ENCODE measurements at places on chromosomes 3 and 15.

GRCh38 chr3:59925946-59926345, 876.1 kb upstream of the CFAP20DC start:
- no peak for DNase-seq

DNA sequence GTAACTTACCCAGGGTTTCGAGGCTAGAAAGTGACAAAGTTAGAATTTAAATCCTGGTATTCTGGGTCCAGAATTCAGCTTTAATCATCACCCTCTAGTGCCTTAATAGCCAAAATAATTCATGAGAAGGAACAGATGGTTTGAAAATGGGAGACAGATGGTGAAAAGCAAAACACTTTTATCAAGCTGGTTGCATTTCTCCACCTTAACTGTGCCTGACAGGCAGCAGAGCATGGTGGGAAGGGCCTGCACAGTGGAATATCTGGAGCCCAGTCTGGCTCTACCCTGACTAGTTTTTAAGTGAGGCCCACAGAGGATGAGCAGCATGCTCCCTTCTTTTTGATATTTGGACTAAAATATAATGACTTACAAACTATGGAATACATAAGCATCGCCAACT, 35.6 kb upstream of the RASGRP1 start:
- DNase-seq = no peak

DNA sequence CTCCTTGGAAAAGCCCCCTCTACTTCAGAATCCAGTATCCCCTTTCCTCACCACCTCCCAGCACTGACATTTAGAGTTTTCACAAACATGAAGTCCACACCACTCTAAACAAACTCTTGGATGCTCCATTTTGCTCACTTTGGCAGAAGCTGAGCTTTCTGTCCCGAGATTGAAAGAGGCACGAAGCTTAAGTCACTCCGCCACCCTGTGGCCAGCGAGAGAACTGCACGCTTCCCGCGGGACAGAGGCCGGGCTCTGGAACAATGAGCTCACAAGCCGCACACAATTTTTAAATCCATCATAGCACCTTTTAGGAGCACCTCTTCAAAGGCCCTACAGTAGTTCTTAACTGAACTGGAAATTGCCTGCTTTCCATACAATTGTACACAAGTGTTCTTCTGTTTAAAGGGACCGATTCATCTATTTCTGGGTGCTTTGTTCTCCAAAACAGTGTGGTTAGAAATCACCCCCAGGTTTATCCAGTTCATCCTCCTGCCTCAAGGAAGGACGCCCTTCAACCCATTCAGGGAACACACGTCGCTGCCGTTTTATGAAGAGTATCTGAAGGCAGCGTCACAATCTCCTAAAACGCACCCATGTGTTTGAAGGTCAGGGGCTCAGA, 226.1 kb downstream of the VPS13C start:
- DNase-seq = peak; percentile 55

DNA sequence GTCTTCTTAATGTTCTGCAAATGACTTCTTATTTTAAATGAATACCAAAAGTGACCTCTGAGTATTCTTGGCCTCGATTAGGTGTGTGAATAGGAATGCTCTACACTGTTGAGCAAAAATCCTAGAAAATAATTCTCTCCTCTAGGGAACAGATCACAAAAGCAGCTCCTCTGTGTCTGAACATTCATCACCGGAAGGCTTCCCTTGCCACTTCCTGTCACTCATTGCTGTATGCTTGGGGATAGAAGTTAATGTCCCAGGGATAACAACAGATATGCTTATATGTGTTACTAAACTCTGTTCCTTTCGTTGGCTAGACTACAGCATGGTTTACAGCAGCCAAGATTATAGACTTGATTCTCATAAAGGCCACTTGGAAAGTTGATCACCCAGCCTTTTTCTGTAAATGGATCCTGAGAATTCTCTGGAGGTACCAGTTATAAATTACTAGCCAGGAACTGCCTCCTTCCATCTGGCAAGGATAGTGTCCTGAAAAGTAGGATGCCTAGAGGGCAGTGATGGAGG, 16.0 kb upstream of the PTX3 start:
- no peak for DNase-seq

DNA sequence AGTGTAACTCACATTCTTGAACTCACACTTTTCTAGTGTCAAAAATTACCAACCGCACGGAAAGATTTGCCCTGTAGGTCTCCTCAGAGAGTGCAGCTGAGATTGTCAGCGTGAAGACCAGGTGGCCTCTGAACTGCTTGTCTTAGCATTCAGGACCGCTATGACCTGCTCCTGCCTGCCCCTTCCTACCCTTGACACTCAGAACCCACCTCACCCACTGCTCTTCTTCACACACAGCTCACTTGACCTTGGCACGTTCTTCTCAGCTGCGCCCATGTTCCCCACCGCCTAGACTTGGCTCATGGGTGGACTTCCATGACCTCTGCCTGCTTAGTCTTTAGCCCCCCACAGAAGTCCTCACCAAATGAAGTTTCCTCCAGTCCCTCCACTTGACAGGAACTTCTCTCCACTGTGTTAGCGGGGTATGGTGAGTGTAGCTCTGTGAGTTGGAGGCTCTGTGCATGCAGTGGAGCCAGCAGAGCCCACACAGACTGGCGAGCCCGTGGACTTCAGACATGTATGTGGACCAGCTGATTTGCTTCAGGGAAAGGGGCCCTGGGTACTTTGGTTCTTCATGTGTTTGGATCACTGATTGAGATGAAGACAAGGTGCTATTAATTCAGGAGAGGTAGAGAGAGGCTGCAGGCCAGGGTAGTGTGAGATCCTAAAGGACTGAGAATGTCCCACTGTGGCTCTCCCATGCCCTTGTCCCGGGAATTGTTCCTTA, 221.3 kb downstream of the OPA1 start:
- no peak for DNase-seq

DNA sequence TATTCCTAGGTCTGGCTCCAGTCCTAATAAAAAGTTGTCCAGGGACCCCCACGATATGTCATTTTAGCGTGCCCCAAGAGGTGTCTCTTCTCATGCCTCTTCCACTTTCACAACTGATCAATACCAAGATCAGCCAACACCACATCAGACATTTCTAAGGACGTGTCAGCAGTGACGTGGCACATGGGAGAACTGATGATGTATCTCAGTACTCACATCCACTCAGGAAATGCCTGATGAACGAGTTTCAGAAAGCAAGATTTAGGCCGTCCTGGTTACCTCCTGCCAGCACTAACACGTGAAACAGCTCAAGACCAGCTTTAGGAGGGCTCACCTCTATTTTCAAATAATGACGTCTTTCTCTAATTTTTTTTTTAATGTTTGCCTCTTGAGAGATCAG, 19.6 kb downstream of the VGLL4 start:
- DNase-seq = no peak

DNA sequence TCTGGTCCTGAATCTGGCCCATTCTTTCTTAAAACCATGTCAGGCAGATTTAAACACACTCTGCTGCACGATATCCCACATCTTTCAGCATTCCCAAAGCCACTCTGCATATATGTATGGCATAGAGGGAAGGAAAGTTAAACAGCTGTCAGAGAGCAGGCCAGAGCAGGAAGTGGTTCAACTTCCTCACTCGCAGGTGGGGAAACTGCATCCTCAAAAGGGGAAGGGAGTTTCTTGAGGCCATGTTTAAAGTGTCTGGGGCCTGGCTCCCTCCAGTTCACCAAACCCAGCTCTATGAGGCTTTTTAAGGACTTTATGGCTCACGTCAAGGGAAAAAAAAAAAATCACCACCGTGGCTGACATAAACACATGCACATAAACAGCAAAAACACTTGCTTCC, 123.1 kb downstream of the OPA1 start:
- DNase-seq = no peak

DNA sequence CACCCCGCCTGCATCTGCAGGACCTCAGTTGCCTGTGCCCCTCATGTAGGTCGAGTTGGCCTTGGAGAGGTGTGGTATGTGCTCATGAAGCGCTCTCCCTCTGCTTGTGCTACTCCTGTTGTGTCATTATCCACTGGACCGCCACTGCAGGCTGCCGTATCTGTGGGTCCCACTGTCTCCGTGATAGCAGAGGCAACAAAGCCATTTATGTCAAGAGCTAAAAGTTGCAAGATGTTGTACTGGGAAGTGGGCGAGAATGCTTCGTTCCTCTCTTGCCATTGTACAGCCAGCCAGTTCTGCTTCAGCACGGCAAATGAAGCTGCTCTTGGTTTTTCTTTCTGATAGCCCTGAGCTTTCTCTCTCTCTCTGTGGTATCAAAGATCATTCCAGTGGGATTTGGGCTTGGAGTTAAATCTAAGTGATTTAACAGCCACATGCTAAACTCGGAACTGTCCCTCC, 89.0 kb downstream of the TMEM212 start:
- DNase-seq = no peak

GRCh38 chr3:72323773-72324172, 524.5 kb downstream of the SHQ1 start:
- DNase-seq = no peak

DNA sequence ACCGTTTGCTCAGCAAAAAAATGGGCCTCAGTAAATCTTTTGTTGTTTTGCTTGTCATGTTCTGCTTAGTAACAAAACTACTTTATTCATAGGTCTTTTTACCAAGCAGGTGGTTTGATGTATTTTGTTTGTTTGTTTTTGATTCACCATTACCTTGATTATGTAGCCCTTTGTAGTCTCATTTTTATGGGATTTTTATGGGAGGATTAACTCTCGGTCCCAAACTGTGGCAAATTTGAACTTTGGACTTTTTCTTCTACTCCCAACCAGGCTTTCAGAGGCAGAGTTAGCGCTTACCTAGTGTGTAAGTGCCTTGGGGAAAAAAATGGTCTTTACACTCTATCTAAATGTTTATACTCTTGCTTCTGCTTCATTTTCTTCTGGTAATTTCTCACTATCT, 276.7 kb upstream of the POU1F1 start:
- no peak for DNase-seq

GRCh38 chr3:106913111-106913698, 464.0 kb upstream of the CCDC54 start:
- no peak for DNase-seq

DNA sequence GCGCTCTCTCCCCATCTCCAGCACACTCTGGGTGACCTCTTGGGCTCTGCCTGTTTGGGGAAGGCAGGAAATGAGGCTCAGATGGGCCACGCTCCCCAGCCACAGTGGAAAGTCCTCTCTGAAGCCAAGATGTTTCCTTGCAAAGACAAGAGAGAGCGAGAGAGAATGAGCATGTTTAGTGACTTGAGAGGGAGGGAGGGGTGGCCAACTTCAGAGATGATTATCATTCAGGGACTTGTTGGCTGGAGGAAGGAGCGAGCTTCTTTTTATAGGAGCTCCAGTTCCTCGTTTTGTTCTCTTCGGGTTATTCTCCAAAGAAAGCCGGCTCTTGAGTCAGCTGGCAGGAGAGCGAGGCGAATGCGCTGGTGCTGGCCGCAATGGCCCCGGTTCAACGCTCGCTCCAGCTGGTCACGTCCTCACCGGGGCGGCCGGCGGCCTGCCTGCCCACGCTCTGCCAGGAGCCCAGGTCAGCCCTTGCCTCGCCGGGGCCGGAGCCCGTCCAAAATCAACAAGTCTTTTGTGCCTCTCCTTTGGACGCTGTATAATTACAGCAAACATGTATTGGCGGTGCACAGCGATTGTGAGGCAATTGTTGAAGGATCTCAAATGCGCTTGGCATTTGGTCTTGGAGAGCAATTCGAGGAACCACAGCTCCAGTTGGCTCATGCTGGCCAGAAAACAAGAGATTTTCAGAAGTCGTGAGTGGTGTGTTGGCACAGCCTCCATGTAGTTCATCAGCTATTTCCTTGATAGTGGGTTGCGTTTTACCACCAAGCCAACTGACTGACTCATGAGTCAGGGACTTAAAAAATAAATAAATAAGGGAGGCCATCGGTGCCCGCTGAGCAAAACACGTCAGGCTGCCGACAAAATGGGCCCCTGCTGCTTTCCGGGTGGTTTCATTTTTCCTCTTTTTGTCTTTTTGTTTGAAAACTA, 288.6 kb downstream of the UACA start:
- DNase-seq = peak; percentile 61

DNA sequence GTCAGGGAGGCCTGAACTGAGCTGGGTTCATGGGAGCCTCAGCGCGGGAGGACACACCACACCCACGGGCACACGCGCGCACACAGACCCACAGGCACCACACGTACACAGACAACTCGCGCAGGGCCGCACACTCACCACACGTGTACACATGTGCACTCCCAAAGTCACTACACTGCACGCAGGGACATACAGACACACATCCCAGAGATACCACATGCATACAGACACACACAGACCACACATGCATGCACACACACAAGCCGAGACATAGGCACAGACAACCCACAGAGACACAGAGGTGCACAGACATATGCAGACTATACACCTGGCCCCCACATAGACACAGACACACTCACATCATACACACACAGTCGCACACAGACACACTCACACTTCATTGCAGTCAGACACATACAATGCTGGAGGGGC, 1.1 kb upstream of the MGLL start:
- DNase-seq = no peak

DNA sequence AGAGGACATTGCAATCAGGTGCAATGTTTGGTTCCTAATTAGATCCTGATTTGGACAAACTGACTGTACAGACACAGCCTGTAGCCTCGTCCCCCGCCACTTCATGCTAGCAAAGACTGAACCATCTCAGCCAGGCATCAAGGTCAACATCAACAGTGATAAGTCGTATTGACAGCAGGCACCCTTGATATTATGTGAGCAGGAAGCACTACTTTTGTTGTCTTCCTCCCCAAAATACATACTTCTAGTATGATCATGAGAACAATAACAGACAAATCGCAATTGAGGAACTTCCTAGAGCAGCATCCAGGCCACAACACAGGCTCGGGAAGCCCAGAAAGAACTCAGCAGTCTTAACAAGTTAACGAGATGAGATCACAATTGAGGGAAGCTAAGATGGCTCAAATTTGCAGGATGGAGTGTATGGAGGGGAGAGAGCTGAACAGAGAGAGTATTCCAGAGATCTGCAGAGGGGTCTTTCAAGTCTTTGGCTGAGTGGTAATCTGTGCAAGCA, 20.4 kb downstream of the TGM5 start:
- DNase-seq = no peak

GRCh38 chr3:72888546-72889309, 882 bp downstream of the GXYLT2 start:
- no peak for DNase-seq

GRCh38 chr3:36700537-36701248, 63.7 kb downstream of the DCLK3 start:
- DNase-seq = peak; percentile 42
